Stimulated activated CD8-positive, alpha-beta memory T cell treated with anti-CD3 and anti-CD28 coated beads, Interleukin-2, amount 100 ng/mL, for 1 hour (primary cell): ENCODE measurements at places on chromosomes 6 and 20.

DNA sequence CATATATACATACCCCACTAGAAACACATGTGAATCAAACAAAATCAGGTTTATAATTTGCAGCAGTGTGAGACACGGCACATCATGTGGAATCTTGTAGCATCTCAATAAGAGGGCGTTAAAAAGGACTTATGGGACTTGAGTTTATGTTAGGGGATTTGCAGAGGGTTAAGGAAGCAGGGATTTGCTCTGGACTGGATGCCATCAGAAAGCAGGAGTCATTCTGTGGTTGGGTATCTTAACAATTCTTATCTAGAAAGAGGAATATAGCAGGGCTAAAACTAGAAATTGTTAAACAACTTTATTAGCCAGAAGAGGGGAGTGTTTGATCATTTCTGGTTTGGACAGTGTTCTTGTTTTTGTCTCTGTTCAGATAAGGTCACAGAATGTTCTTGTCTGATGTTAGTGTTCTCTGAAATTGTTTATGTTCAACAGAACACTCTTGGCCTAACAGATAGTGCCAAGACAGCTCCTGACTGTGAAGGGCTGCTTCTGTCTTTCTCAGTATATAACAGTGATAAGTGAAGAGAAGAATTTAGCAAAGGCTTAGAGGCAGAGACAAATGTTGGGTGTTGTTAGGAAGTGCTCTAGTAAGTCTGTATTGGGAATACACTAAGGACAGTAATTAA lies 39.2 kb downstream of the LIN28B start:
- no peak for DNase-seq

DNA sequence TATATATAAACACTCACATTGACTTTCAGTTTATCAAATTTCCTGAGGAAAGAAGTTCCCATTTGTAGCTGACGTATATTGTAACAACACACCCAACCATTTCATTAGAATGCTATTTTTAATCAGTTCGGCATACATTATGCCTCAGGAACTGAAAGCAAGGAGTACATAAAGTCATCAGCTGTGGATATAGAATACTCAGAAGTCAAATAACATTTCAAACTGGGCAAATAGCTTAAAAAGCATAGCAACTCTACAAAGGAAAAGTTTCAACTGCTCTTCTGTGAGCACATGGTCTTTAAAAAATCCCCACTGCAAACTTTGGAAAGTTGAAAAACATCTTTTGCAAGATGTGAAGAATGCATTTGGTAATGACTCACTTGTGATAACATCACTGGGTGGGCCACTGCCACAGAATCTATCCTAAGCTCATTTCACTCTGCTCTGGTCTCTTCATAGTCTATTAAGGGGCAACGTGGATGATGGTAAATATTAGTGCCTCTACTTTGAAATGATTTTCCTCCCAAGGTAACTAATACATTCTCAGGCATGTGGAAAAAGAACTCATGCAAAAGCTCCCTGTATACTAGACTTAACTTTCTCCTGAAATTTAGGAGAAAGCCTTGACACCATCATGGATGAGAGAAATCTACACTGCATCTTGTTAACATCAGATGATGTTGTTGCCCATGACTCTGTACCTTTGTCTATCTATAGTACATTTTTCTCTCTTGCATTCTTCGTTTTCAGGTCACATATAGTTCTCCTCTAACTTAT lies 49.2 kb downstream of the FYN start:
- DNase-seq, result no peak

DNA sequence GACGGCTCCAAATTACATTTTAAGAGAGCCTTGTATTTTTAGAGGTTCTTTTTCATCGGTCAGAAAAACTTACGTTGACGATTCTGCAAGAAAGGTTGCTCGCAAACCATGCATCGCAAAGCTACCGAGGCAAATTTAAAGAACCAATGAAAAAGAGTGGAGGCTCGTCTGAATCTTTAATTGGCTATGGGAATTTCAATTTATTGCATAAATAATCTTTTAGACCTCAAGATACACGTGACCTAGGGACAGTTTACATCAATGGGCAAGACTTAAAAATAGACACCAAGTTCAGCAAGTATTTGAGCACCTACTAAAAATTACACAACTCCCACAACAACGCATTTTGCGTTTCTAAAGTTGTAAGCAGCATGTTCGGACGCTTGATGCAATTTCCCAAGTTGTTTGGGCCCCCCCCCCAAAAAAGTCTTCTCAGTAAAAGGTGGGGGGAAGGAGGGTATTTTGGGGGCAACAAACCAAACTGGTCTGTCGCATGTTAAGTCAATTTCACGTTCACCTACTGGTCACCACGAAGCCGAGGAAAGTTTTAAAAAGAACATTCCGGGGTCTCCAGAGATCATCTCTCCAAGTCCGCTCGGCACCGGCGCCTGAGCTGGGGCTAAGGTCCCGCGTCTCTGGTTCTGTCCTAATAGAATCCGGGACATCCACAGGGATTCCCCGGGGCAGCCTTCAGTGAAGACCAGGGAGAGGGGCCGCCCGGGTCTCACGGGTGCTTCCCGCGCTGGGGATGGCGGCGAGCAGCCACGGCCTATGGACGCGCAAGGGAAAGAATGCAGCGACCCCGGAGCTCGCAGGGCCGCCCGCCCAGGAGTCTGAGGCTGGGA lies 851 bp downstream of the SNX5 start:
- DNase-seq, result no peak

DNA sequence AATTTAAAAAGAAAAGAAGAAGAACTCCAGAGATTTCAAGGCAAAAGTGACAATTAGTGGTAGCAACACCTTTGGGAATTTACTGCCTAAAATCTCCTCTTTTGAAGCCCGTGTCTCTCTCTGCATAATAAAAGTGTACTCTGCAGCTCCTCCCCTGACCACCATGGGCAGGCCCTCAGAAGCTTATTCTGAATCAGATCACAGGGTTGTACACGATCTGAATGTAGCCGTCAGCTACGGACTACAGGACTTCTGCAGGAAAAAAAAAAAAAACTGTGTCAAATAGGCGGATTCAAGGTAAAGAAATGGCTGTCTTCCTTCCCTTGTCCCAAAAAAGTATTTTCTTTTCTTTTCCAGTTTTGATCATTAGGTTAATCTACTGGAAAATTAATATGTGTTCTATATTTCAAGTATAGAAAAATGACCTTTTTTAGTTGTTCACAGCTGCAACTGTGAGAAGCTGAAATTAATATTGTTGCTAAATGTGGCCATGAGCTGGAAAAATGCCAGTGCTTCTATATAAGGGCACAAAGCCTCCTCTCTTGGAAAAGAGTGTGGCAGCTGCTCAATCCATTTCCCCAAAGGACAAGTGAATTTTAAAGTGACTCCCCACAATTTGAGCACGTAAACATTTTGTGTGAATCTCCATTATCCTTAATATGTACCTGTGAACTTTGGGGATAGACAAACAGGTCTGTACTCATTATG lies 397.4 kb downstream of the C6orf118 start:
- DNase-seq, result no peak

GRCh38 chr20:46204594-46205186 lies 86.6 kb downstream of the CD40 start:
- no peak for DNase-seq

DNA sequence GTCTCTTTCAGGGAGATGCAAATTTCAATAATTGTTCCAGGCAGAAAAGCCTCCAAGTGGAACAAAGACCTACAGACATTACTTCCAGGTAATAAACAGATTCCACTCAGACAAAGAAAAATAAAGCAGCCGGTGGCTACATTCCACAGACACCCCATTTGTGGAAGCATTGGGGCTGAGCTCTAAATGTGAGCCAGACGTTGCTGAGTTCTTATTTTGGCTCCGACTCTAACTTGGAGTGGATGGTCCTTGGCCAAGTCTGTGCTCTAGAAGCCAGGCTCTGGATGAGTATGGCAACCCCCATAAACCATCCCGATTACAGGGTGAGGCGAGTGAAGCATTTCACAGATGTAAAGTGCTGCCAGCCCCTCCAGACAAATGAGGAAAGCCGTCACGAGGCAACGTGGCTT lies 6.6 kb downstream of the TRAM2 start:
- DNase-seq, result no peak

GRCh38 chr6:84500726-84501125 lies 263.7 kb downstream of the TBX18 start:
- no peak for DNase-seq

DNA sequence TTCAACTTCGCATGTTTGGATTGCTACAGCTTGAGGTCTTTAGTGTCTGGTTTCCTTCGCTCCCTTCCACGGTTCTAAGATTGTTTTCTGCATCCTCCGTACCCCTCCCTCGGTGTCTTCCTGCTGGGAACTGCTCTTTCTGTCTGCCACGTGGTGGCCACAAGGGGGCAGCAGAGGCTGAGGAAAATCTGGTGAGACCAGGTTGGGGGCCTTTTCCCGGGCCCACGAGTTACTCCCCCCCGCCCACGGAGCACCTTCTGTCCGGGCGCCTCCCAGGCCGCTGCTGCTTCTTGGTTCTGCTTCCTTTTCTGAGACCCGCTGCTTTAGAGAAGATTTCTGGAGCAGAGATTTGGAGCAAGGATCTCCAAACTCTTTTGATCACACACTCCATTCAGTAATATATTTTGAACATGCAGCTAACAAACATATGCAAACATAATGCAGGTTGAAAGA lies 21.1 kb upstream of the NOTCH4 start:
- peak; percentile 49 for DNase-seq

DNA sequence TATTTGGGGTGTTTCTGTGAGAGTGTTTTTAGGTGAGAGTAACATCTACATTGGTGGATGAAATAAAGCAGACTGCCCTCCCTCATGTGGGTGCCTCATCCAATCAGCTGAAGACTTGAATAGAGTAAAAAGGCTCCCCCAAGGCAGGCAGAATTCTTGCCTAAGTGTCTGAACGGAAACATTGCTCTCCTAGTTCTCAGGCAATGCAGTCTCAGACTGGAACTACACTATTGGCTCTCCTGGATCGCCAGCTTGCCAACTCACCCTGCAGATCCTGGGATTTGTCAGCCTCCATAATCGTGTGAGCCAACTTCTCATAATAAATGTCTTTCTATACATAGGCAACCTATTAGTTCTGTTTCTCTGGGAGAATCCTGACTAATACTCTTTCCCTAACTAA lies 5.5 kb upstream of the TMEM170B start:
- DNase-seq, result no peak

GRCh38 chr6:21613809-21614208 lies 20.3 kb downstream of the SOX4 start:
- no peak for DNase-seq

DNA sequence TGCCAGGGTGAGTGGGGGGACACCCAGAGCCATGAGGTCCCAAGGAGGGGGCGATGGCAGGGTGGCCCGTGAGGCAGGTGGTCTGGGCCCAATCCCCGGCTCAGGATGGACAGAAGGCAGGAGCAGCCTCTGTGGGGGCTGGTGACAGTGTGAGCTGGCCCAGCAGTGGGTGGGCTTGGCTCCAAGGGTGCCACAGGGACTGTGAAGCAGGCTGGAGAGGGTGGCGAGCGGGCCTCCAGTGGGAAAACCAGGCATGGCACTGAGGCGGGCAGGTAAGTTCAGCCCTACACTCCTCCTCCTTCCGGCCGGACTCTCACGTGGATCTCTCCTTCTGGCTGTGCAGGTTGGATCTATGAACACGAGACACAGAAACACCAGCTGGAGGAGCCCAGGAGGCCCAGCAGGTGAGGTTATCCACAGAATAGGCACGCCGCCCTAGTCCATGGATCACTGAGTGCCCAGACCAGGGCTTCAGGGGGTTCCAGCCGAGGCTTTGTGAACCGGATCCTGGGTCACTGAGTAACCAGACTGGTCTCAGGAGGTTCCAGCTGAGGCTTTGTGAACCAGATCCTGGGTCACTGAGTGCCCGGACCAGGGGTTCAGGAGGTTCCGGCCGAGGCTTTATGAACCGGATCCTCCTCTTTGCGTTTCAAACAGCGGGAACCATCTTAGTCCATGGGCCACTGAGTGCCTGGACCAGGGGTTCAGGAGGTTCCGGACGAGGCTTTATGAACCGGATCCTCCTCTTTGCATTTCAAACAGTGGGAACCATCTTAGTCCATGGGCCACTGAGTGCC lies 76.4 kb upstream of the BHLHE23 start:
- no peak for DNase-seq

DNA sequence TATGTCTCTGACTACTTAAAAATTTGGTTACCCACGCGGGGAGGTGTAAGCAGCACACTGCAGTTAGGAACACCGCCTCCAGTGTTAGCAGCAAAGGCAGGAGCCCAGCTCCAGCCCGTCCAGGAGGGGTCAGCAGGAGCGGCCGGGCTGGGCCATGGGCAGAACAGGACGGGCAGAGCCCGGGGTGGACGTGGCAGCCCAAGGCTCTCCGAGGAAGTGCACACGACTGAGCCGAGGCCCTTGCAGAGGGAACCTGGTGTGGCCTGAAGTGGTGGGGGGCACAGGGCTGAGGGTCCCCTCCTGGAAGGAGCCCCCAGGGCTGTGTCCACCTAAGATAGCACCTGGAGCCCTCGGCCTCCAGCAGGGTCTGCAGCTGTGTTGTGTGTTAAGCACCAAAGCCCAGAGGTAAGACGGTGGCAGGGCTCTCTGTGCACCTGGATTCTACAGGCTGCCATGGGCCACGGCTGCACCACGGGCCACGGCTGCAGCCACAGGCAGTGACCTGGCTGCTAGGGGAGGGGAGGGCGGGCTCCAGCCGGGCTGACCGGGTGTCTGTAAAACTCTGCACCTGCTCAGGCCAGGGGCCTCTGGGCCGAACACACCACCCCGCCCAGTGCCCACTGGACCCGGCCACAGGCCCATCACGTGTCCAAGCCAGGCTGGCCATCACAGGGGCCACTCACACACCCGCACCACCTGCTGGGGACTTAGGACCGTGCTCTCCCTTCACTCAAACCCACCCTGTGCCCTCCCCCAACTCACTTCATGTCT lies 6.6 kb downstream of the SLC2A4RG start:
- no peak for DNase-seq

DNA sequence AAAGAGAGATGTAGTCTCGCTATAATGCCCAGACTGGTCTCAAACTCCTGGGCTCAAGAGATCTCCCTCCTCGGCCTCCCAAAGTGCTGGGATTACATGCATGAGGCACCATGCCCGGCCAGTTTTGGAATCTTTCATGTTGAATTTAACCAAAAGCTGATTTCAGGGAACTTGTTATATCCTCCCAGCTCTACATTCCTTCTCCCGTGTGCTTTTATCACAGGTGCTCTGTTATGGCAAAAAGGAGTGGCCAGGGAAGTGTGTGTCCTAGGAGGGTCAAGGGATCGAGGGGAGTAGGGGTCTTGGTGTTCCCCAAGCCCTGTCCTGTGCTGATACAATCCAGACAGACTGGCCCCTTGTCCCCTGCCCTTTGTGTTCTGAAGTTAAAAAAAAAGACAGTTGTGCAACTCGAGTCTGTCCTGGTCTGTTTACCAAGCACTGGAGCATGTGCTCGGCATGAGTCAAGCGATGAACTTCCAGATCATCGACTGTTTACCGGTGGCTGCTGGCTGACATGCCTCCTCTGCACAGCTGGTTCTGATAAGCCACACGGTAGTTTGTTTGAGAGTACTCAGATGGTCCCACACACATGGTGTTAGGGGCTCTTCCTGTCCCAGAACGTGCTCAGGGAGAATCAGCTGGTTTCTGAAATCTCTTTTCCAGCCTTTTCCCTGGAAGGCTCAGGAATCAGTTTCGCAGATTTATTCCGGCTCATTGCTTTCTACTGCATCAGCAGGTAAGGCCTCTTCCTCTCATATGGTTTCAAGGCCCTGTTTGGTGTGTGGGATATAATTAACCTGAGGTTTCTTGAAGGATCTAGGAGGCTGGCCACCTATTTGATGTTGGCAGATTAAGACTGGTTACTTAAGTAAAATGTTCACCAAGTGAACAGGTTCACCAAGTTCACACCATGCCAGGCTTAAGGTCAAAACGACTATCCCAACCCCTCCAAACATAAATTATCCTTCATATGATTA lies 52.6 kb upstream of the NAA20 start:
- no peak for DNase-seq

- DNase-seq, result no peak
These were observed 21.8 kb downstream of the CASS4 start for GRCh38 chr20:56433880-56434255.
